Stimulated activated CD8-positive, alpha-beta memory T cell treated with anti-CD3 and anti-CD28 coated beads, Interleukin-15, amount 100 ng/mL, for 24 hours (primary cell): ENCODE measurements at places on chromosomes 11 and 22.

DNA sequence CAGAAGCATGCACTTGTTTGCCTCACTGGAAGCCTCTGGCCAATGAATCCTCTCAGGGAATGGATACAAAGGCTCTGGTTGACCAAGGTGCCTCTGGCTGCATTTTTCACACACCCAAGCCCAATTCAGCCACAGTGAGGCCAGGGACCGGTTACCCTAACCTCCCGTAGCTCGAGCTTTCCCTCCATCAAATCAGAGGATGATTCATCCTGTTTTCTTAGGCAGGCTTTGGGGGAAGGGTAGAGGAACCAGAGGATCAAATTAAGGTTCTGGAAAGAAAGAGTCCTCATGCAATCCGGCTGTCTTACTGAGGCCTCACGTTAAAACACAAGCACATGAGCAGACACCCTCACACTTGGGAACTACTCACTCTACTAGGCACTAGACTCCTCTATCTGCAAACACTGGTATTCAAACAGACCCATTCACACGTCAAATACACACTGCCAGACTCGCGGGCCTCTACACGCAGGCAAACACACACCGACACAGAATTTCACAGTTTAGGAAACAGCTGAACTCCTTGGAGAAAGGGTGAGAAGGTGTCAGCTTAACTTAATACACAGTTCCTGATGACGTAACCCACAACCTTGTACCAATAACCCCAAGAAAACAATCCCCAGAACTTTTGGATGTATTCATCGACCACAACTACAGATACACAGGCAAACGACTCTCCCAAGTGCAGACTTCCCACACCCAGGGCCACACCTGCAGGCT lies 12.4 kb downstream of the NRXN2 start:
- DNase-seq: no peak

DNA sequence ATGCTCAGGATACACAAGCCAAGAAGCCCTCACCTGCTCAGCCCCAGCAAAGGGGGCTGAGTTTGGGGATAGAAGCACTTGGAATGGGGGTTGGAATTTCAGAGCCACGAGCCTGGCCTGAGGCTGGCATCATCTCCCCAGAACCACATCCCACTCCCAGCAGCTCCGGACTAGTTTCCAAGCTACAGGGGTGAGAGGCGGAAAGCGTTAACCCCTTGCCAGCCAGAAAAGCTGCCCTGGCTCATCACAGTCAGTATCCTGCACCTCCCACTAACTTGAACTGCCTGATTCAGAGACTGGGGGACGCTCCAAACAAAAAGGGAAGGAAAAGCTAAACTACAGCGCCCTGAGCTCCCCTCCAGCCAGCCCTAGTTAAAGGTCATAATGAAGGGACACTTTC lies 19.0 kb upstream of the CHST1 start:
- DNase-seq: no peak

- DNase-seq: no peak
These were observed 62.0 kb downstream of the IGF2 start for GRCh38 chr11:2077061-2077802.

DNA sequence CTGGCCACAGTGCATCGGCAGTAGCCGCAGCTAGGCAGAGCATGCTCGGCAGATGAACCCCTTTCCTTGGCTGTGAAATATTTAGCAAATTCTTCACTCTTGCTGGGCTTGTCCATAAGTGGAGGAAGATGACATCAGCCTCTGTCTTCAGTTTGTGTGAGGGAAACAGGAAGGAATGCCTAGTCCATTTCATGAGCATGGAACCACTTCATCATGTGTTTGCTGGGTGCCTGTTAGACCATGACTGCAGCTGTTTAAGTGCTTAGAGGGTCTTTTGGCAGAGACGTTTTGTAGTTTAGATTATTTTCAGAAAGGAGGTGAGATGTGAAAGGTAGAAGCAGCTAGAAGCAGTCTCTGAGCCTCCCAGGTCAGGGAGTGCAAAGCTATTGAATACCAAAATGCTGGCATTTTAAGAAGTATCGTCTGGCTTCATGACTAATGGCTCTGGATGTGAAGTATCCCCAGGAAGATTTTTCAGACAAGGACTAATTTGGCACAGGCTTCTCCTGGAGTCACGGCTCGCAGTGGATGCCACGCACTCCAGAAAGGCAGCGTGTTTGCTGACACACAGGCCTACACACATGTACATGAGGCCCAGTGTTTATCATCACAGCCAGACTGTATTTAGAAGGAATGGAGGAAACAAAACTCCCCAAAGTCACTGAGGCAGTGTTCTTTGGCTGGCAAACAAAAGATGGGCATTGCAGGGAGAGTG lies 43.1 kb upstream of the GRAMD1B start:
- no peak for DNase-seq

DNA sequence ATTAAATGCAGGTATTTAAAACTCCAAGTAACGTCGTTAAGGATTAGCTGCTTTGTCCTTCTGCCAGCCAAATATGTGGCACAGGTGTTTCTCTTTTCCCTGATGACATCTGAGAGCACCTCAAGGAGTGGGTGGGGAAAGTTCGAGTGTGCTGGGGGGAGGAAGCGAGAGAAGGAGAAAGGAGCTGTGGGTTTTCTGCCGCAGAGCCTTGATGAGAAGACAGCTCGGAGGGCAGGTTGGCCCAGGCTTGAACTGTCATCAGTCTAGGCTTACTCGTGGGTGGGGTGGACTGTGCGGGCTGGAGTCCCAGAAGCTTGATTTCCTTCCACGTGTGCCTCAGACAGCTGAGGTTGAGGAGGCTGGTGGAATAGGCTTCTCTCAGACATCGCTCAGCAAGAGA lies 15.2 kb upstream of the SORL1-AS1 start:
- DNase-seq: no peak

DNA sequence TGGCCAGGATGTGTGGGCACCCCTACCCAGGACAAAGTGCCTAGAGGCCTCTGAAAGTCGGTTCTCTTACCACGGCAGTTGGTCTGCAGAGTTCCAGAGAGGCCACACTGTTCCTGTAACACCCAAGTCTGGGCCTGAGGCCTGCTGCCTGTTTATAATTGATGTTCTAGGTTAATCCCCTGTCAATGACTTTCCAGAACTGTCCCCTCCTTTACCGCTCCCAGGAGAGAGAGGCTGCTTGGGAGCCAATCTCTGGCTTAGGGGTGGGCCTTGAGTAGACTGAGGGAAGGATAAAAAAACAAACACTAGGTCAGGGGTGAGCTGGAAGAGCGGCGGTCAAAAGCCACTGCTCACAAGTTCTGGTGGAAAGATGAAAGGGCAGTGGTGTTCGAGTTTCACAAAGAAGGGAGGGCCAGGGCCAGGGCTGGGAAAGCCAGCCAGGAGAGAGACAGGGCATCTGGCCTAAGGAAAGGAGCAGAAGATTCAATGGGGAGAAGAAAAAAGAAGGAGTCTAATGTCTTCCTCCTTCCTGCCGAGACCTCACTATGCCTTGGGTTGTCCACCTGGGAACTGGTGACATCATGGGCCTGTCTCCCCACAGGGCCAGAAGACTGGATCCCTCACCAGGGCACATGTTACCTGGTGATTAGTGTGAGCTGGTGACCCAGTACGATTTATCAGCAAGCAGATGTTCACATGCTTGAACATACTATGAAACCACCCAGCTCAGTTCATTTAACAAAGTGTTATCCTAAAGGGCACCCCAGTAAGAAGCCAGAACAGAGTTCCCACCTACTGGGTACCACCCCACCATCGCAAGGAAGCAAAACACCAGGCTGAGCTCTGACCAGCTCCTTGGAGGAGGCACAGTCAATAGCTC lies 50.2 kb downstream of the PC start:
- no peak for DNase-seq

DNA sequence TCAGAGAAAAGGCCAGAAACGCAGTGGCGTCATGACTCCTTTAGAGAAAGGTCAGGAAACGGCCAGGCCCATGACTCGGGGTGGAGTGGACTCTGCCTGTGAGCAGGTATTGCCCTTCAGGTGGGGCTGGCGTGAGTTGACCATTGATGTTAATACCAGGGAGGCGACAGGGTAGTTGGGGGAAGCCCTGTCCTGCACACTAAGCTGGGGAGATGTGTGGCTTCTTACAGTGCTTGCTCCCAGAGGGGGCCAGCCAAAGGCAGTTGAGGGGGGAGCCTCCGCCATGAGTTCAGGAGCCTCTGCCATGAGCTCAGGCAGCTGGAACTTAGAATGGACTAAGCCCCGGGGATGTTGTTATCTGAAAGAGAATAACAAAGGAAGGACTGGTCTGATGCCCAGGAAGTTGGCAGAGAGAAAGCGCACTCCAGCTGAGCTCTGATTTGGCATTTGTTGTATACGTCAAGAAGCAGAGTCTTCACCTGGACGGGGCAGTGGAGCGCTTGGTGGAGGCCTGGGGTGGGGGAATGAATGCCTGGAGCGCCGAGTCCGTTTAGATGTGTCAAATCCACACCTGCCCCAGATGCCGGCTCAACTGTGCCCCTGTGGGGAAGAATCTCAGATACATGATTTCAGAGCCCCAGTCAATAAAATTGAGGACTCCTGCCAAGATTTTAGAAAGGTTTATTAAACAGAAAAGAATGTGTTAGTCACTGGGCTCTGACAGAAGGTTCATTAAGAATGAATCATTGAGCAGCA lies 222.5 kb downstream of the TBC1D22A start:
- no peak for DNase-seq

- peak; percentile 2 for DNase-seq
These were observed at the start of gene PDGFD for GRCh38 chr11:104164028-104164520. PDGFD (minus strand) TSS chr11:104164147.

- DNase-seq: no peak
These were observed 5.5 kb downstream of the YDJC start for GRCh38 chr22:21624120-21624879.

DNA sequence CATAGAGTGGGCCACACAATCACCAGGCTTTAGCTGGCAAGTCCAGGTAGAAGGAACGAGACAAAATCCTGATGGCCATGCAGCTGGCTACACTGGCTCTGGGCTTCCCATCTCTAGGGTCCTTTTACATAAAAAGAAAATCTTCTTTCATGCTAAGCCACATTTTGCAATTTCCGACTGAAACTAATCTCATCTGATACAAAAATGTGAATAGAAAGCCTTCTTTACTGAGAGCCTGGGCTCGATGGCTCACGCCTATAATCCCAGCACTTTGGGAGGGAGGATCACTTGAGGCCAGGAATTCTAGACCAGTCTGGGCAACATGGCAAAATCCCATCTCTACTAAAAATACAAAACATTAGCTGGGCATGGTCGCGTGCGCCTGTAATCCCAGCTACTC lies 67.2 kb downstream of the MICAL3 start:
- DNase-seq: no peak
